ENCODE measurements at places on chromosomes 1 and 21.
A peak's percentile ranks its signal among the peaks of the same experiment; 100 is the strongest.

DNA sequence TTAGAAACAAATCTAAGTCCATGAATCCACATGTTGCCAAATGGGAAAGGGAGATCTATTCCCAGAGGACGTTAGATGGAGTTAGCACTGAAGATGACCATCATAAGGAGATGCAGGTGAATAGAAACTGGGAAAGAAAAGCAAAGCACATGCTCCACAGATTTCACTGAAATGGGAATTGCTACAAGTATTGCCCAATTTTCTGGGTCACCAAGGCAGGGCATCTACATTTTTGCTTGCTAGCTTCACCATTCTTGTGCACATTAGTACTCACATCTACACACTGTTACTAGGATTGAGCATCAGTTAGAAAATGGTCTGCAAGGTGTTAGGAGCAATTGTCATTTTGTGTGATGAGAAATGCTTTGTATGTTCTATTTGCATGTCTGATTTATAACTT, 99.1 kb downstream of the JAK1 start:
- DNase-seq: no peak

DNA sequence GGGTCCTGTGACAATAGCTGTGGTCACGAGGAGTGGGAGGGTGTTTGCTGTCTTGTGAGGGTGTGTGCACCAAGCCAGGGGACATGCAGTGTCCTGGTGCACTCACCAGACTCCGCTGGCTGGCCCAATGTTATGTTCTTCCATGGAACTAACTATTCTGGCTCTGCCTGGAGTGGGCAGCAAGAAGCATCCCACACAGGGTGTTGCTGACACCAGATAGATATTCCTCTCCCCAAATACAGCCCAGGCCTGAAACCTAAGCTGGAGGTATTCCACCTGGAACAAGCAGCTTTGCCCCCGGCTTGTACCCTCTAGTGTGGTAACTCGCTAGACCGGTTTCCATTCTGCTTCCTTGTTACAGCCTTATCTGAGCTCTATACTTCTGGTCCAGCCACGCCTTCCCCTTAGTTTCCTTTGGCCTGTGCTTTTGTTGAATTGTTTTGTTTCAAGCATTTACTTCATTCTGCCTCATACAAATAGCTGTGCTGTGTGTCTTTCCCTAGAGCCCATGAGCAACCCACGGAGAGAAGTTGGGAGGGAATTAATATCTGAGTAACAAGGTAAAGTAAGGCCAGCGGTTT, 14.7 kb upstream of the LY9 start:
- no peak for DNase-seq

DNA sequence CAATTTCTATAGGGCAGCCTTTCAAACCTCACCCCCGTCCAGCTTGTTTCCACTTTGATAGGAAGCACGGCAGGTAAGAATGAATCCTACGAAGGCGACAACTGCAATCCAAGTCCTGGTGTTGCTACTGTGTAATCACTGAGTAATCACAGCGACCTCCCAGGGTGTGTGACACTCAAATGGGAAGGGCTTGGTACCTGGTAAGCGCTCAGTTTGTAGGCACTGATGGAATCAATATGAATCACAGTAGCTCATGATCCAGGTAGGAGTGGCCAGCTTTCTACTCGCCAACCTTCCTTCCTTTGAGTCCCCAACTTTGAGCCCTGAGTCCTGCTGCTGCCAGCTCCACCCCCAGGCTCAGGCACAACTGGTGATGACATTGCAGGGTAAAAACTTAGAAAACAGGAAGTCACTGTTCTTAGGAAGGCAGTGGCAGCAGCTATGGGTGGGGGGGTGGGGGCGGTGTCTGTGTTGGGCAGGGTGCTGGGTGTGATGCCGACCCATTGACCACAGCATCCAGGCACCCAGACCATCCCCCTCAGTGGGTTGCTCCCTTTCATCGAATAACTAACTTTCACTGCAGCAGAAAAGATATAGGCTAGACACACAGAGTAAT, 70.7 kb downstream of the CD247 start:
- DNase-seq: peak; percentile 50

DNA sequence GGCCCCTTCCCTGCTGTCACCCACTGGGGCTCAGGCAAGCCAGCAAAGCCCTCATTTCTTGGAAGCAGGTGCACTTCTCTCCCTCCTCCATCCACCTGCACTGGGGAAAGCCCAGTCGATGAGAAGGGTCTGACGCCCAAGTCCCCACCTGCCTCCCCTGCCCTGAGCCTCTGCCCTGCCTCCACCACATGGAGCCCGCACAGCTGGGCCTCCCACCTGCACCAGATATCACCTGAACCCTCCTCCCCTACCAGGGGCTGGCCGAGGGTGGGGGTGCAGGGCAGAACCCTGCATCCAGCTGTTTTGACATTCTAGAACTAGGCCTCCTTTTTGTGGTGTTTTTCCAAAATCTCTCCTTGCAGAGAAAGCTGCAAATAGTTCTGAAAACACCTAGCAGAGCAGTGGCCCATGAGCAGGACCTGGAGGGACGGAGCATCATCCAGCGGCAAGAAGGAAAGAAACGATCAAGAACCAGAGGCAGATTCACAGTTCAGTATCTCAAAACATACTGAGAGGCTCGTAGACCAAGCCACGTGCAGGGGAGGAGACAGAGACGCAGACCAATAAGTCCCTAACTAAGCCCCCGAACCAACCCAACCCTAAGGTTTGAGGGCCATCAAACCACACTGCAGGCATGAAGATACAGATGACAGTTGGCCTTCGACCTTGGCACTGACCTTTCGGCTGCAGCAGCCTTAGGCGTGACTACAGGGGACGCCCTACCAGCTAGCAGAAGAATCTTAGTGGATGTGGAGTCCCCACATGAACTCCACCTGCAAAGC, 16.7 kb downstream of the CHD5 start:
- DNase-seq: no peak

DNA sequence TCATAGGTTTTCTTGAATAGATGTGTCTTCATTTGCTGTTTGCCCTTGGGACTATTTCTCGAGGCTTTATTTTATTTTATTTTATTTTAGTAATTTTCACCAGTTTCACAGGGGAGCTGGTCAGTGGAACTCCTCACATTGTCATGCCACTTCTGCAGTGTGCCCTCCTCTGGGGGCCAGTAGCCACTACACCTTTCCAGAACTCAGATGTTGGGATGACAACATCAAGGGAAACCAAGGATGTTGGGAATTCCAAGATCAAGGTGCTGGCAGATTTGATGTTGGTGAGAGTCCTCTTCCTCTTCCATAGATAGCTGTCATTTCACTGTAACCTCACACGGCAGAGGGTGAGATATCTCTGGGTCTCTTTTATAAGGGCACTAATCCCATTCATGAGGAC, 35.5 kb downstream of the SLC26A9 start:
- no peak for DNase-seq

DNA sequence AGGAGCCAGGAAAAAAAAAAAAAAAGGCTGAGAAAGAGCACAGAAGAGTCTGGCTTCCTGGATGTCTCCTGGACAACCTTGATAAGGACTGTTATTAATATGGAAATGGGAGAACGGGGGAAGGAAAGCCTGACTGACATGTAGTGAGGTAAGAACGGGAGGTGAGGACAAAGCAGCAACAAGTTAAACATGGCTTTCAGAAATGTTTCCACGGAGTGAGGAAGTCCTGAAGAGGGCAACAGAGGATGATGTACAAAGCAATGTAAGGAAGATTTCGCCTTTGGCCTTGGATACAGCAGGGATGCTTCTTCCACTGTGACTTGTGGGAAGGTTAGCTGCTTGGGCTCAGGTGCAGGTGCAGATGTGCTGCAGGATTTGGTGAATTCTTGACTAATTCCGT, 11.9 kb upstream of the NIBAN1 start:
- no peak for DNase-seq

- DNase-seq: no peak
Measured at GRCh38 chr21:35485364-35485763, 436.3 kb upstream of the RUNX1 start.

DNA sequence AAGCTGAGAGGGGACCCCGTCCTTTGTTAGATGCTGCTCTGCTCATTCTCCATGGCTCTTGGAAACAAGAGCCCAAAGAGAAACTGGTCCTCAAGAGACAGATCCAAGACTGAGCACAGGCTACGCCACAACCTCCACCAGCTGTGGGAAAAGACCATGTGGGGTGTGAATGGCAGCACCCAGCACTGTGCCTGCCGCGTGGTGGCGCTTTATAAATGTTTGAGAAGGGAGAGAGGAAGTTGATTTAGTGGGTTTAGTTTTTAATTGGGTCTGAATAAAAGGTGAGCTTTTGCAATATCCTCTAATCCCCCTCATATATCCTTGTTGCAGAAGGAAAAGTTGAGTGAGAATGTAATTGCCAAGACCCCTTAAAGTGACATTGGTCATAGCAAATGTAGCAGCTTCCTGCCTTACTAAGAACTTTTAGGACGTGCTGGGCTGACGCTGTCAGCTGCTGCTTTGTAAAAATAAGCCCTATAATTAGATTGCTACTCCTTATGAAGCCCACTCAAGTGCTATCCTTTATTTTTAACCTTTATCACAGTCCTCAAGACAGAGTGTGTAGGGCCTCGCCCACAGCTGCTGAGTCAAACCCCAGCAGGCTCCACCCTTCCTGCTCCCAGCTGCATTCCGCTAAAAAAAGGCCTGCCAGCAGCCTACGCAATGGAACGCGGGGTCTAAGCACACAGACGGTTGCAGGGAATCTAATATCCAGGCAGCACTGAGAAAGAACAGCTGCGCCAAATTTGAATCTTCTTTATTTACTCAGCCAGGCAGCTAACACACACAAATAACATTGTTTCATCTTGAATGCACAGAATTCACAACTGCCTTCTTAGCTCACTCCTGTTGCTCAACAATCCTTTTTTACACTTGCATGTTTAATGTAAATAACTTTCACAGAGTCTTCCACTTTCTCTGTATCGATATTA, 47.4 kb upstream of the PRDX6 start:
- DNase-seq: peak; percentile 53

- peak; percentile 99 for DNase-seq
Measured at GRCh38 chr1:18956193-18957135, at the start of gene IFFO2. TSS of gene IFFO2 (minus strand) at chr1:18956676. CDS start at chr1:18956332, 344 bp downstream.

DNA sequence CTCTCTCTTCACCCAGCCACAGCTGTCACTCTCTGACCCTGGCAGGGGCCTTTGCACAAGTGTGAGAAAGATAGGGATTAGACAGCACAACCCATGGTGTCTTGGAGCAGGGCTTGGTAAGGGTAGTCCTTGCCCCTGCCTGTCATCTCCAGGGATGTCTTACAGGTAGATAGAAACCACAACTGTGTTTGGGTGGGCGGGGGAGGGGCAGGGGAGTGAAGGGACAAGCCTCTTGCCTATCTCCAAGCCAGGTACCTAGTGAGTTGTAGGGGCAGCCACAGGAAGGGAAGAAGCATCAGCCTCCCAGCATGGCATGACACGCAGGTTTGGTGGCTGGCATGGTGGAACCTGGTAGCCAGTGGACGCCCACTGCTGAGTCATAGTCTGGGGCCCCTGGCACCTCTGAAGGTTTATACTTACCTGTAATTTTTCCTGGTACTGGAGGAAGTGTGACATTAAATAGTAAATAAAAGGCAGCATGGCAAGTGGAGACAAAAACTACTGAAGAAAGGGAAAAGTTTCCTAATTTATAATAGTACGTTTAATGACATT, 97.5 kb downstream of the CLEC20A start:
- DNase-seq: no peak

- DNase-seq: no peak
Measured at GRCh38 chr1:228544921-228545591, 57.9 kb downstream of the RNF187 start.

- DNase-seq: no peak
Measured at GRCh38 chr1:165344198-165344597, 12.3 kb downstream of the LMX1A start.

DNA sequence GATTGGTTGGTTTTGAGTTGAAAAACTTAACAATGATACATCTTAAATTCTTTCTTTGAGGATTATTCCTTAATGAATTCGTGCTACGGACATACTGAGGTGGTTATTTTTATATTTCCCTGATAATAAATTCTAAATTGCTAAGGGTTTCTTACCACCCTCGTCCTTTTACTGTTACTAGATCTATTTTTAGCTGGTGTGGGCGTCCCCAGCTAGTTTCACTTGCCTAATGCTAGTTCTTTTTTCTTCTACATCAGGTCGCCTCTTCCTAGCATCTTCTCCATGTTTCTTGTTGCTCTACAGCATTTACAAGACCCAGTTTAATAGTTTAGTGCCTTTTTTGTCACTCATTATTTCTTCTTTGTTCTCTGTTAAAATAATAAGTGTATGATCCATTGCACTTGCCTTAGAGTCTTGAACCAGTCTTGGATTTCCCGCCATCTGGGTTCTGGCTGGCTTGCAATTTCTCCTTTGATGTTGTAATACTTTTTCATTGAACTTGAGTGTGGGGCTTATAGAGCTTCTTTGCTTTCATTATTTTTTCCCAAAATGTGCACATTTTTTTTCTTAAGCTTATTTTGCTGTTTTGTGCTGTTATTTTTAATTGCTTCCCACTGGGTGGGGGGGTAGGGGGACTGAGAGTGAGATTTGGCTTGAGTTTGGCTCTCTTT, 677 bp upstream of the HSD11B1 start:
- DNase-seq: no peak

- DNase-seq: no peak
Measured at GRCh38 chr1:79852004-79852403, 845.5 kb upstream of the ADGRL4 start.

DNA sequence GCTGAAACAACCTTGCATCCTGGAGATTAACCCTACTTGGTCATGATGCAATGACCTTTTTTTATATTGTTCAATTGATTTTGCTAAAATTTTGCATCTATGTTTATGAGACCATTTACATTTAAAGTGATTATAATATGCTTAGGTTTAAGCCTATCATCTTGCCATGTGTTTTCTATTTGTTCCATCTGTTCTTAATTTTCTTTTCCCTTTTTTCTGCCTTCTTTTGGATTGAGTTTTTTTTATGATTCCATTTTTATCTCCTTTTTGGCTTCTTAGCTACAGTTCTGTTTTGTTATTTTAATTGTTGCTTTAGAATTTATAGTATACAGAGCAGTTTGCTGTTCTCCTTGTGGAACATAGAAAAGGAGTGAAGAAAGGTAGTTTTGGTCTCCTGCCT, 385.1 kb upstream of the USP24 start:
- no peak for DNase-seq

DNA sequence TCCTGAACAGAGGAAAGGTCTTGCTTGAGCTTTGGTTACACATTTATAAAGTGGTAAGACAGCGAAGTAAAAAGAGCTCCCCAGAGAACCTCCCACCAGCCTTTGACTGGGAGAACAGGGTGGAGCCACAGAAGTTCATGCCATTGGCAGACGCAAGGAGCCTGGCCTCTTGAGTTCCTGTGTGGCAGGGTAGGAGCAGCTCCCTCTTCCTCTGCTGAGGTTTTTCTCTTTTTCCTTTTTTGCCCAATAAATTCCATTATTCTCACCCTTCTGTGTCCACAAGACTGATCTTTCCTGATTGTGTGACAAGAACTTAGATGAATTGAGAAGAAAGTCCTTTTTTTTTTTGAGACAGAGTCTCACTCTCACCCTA, 4.3 kb downstream of the THEM4 start:
- DNase-seq: no peak

- DNase-seq: no peak
Measured at GRCh38 chr1:9435153-9435636, 104.1 kb upstream of the SLC25A33 start.

- DNase-seq: no peak
Measured at GRCh38 chr1:113434874-113435175, 44.5 kb downstream of the MAGI3 start.
